Cardiac ventricle fibroblast (primary cell): ENCODE measurements at places on chromosomes 3 and 15. TPM values are rescaled to one million over a fixed set of nuclear protein-coding genes. Genes with fewer than 3 reads are reported as not detected.

Gene ROPN1
- not detected in 2 replicates for total RNA-seq

Gene GOLGA6L10
- total RNA-seq, result 0.10 TPM in 1 of 2 replicates, not detected in the other

Gene AGBL1
- not detected in 2 replicates for total RNA-seq

Gene TRPC1
- total RNA-seq, result 12.5 and 14.2 TPM in 2 replicates

Gene KY
- total RNA-seq, result 0.10 and 0.25 TPM in 2 replicates

Gene NRROS
- 0.59 and 1.5 TPM in 2 replicates for total RNA-seq

Gene KIF23
- 3.0 and 5.6 TPM in 2 replicates for total RNA-seq

Gene TADA3
- 58.7 and 72.3 TPM in 2 replicates for total RNA-seq

Gene MCF2L2
- total RNA-seq, result 0.31 and 1.1 TPM in 2 replicates

Gene TTC23
- total RNA-seq, result 17.5 and 20.4 TPM in 2 replicates

Gene COLQ
- total RNA-seq, result 0.93 and 1.6 TPM in 2 replicates

Gene DNAJB8
- not detected in 2 replicates for total RNA-seq

Gene SI
- not detected in 2 replicates for total RNA-seq

Gene TNIK
- 3.4 and 4.5 TPM in 2 replicates for total RNA-seq

Gene COL6A6
- total RNA-seq, result 0.50 and 0.68 TPM in 2 replicates

Gene LRRFIP2
- total RNA-seq, result 32.2 and 36.7 TPM in 2 replicates
